HuH-7 (cell line): ENCODE measurements at places on chromosomes 11 and 22.

DNA sequence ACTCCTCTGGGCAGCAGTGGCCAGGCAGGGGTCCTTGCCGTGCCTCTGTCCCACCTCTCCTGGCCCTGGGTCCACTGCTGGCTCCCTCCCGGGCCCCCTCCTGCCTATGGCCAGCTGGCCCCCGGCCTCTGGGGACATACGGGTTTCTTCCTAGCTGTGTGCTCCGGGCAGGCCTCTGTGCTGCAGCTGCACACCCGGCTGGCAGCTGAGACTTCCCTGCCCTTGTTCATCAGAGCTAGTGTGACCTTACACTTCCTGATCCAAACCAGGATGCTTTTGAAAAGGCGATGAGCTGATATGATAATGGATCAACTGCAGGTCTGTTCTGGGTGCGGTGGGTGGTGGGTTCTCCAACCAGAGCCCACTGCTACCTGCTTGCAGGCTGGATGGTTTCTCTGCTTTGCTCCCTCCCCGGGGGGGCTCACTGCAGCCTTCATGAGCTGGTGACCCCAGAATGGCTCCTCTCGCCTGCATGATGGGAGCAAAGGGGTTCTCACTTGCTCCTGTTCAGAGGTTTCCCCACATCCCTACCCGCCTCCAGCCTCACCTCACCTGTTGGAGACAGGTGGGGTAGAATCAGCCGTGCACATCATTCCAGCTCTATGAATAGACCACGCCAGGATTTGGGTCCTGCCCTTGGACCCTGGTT, 13.3 kb downstream of the B3GAT1 start:
- DNase-seq: no peak

- no peak for DNase-seq
Measured at GRCh38 chr11:131840545-131840944, 470.1 kb downstream of the NTM start.

DNA sequence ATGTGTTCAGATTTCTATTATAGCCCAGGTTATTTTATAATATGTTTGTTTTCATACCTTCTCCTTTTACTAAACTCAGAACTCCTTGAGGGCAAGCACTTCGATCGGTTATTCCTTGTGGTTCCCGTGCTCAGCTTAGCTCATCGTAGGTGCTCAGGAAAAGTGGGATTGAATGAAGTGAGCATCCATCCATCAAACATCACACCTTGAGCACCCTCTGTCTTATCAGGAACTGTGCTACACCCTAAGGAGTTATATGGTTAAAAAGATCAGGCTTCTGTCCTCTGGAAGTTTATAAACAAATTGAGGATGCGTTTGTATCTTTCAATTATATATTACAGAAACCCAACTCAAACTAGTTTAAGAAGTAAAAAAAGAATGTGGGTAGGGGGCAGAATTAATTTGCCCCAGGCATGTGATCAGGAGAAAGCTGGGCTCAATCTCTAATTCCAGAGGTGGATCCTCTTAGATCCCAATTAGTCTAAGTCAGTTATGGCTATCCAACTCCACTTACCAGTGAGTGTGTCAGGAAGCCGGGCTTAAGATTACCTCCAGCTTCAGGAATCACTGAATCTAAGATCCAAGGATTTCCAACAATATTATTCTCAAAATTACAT, 59.9 kb upstream of the RRAS2 start:
- peak; percentile 44 for DNase-seq

DNA sequence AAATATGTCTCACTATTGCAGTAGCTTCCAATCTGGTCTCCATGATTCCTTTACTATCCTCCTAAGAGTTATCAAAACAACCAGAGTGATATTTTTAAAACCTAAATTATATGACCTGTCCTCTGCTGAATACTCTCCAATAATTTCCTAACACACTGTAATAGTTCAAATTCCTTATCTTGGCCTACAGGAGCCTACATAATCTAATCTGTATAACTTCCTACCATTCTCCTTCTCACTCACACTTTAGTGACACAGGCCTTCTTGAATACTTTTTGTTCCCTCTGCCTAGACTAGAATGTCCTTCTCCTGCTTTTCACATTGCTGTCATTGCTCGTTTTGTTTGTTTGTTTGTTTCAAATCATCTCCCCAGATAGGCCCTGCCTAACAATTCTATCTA, 9.4 kb downstream of the FHIP1B start:
- DNase-seq: no peak

DNA sequence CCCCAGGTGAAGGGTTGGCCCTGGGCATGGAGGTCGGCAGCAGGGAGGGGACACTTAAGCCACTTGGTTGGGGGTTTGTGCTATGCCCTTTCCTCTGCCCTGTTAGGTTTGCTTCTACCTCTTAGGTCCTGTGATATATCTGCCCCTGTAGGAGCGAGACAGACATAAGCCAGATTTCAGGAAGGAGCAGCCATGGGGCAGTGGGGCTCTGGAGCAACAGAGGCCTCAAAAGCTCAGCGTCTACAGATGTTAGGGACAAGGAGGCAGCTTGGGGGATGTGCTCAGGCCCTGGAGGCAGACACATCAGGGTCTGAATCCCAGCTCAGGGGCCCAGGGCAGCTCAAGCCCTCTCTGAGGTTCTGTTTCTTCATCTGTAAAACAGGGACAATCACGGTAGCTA, 27.2 kb upstream of the KCNQ1OT1 start:
- DNase-seq: no peak
